CD14-positive monocyte (primary cell): ENCODE measurements at places on chromosomes 6 and 20. TPM values are rescaled to one million over a fixed set of nuclear protein-coding genes. Genes with fewer than 3 reads are reported as not detected.

The DNAH8 gene
- not detected in 2 replicates for polyA plus RNA-seq

- H3K4me3 ChIP-seq = no peak overlapping the region
- no peak for DNase-seq
- no peak overlapping the region for H3K27ac ChIP-seq
- H3K27me3 ChIP-seq = no peaks in the 10 kb centered on the region
- H3K4me1 ChIP-seq = no peaks in the 10 kb centered on the region
These were observed 29.3 kb downstream of the KCNQ5 start for GRCh38 chr6:72651174-72651573.

DNA sequence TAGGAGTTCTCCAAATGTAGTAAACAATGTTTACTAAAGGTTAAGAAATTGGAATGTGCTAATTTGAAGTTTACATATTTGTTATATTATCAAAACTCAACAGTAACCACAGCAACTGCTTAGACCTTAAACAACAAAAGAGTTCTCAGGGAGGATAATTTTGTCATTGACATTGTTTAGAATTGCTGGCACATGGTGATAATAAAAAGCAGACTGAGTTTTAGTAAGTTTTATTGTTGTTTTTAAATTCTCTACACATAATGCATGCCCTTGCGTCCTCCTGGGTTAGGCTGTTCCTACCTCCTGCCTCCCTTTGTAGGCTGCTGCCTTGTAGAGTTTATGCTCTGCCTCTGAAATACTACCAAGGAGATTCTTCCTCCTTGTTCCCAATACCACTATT lies 28.7 kb downstream of the LAMA4 start:
- no peak overlapping the region for H3K4me3 ChIP-seq
- H3K36me3 ChIP-seq = no peaks in the 10 kb centered on the region
- no peaks in the 10 kb centered on the region for H3K4me1 ChIP-seq

DNA sequence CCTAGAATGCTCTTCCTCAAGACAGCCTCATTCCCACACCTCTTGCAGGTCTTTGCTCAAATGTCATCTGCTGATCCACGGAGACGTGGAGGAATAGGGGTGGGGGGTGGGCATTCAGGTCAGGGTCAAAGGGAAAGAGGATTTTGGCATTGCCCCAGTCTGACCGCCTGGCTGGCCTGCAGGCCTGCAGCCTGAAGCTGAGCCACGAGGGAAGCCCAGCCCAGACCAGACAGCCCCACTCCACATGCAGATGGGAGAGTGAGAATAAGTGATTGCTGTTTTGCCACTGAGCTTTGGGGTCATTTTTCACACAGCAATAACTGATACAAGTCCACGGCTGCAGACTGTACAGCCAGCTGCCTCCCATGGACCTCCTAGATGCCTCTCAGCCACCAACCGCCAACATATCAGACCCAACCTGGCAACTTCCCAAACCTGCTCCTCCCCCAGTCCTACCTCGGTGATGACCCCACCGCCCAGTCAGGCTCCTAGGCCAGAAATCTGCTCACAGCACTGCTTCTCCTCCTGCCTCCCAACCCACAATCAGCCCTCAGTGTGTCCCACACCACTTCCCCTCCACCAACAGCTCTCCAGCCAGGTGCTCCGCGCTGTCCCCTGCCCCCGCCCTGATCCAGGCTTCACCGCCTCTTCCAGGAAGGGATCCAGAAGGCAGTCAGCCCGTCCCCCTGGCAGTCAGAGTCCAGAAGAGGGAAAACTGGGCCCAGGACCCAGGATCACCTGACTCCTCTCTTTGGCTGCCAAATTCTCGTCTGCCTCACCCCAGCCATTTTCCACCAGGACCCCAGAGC lies 14.0 kb downstream of the KIAA1755 start:
- H3K4me1 ChIP-seq = peaks cover 32% of the 10 kb centered on the region
- DNase-seq = no peak
- H3K27ac ChIP-seq = no peak overlapping the region
- H3K36me3 ChIP-seq = no peaks in the 10 kb centered on the region

GRCh38 chr6:34043359-34043758 lies 102.5 kb downstream of the GRM4 start:
- H3K36me3 ChIP-seq = no peaks in the 10 kb centered on the region
- no peak overlapping the region for H3K27ac ChIP-seq
- no peak for DNase-seq
- H3K4me3 ChIP-seq = no peak overlapping the region
- no peaks in the 10 kb centered on the region for H3K27me3 ChIP-seq

- no peak overlapping the region for H3K4me3 ChIP-seq
- peak overlapping the region; percentile 51 for H3K27ac ChIP-seq
These were observed 100.8 kb downstream of the HIVEP2 start for GRCh38 chr6:142844065-142844755.

- H3K4me1 ChIP-seq = no peaks in the 10 kb centered on the region
- H3K27ac ChIP-seq = no peak overlapping the region
- no peaks in the 10 kb centered on the region for H3K36me3 ChIP-seq
- no peaks in the 10 kb centered on the region for H3K27me3 ChIP-seq
These were observed 254.8 kb downstream of the FOXC1 start for GRCh38 chr6:1864496-1864895.

GRCh38 chr6:79453558-79454042 lies 83.6 kb downstream of the LCA5 start:
- DNase-seq = peak; percentile 15
- H3K4me1 ChIP-seq = peaks cover 29% of the 10 kb centered on the region
- H3K27me3 ChIP-seq = no peaks in the 10 kb centered on the region
- H3K4me3 ChIP-seq = peak overlapping the region; percentile 33
- H3K36me3 ChIP-seq = no peaks in the 10 kb centered on the region

DNA sequence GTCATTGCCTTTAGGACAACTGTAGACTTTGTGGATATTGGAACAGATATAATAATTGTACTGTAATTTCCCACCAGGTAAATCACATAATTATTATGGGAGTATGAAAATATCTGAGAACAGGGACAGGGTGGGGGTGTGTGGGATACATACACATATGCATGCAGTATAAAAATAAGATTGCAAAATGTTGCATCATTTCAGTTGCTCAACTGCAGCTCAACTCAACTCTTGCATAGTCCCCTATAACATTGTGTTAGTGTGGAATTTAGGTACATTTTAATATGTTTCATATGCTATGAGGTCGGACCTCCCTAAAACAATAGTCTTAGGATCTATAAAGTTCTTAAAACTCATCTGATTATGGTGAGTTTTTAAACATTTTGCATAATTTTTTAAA lies 275.0 kb upstream of the FLRT3 start:
- no peaks in the 10 kb centered on the region for H3K4me1 ChIP-seq
- DNase-seq = no peak
- no peak overlapping the region for H3K4me3 ChIP-seq
- no peak overlapping the region for H3K27ac ChIP-seq
- H3K36me3 ChIP-seq = no peaks in the 10 kb centered on the region

- no peak overlapping the region for H3K4me3 ChIP-seq
- no peaks in the 10 kb centered on the region for H3K4me1 ChIP-seq
- DNase-seq = no peak
- H3K36me3 ChIP-seq = no peaks in the 10 kb centered on the region
- H3K27me3 ChIP-seq = no peaks in the 10 kb centered on the region
These were observed 260.0 kb upstream of the SUPT3H start for GRCh38 chr6:45637611-45638257.

The DBNDD2 gene
- polyA plus RNA-seq = 15.6 TPM

GRCh38 chr20:63137851-63138415 lies 78.0 kb downstream of the YTHDF1 start:
- no peaks in the 10 kb centered on the region for H3K4me1 ChIP-seq
- H3K36me3 ChIP-seq = no peaks in the 10 kb centered on the region
- no peaks in the 10 kb centered on the region for H3K27me3 ChIP-seq
- H3K27ac ChIP-seq = no peak overlapping the region
- DNase-seq = no peak
- H3K4me3 ChIP-seq = no peak overlapping the region

The TNXB gene
- 0.48 and 1.2 TPM in 2 replicates for polyA plus RNA-seq

DNA sequence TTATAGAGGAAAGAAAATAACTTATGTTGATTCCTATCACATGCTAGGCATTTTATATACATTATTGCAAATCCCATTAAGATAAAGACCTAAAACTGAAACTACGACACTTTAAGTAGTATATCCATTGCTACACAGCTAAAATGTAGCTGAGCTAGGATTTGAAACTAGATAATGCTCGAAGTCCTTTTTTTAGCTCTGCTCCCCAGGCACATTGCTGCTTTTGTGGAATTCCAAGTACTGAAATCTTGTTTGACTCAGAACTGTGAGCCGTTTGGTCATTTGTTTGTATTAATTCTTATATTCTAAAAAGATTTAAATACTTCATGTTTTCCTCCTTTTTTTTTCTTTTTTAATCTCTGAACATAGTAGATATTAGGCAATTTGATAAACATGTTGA lies 644.8 kb downstream of the HACE1 start:
- no peaks in the 10 kb centered on the region for H3K4me1 ChIP-seq
- no peak for DNase-seq
- no peaks in the 10 kb centered on the region for H3K27me3 ChIP-seq

The RWDD2A gene
- 1.1 TPM for polyA plus RNA-seq

DNA sequence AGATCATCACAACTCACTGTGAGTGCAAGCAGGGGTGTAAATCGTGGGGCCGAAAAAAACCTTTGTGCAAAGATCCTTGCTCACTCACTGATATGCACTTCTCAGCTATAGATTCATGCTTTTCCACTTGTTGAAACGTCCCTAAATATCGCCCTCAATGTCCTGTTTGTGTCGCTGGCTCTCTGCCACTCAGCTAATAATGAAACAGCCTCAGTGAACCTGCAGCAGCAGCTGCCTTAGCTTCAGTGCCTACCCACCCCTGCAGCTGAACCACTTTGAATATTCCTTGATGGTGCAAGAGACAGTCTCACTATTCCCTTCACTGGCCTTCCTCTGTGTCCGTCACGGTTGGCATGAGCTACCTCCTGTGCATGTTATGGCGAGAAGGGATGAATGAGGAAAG lies 128.9 kb upstream of the NAA20 start:
- no peaks in the 10 kb centered on the region for H3K27me3 ChIP-seq
- no peak for DNase-seq
- H3K4me1 ChIP-seq = peaks cover 31% of the 10 kb centered on the region

DNA sequence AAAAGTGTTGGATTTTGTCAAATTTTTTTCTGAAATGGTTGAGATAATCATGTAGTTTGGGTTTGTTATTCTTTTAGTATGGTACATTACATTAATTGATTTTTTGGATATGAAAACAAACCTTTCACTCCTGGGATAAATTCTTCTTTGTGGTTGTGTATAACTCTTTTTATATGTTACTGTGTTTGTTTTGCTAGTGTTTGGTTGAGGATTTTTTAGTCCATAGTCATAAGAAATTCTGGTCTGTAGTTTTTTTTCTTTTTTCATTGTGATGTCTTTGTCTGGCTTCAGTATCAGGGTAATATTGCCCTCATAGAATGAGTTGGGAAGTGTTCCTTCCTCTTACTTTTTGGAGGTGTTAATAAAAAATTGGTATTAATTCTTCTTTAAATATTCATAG lies 122.2 kb upstream of the ATXN1 start:
- no peak for DNase-seq
- H3K4me1 ChIP-seq = no peaks in the 10 kb centered on the region
- no peak overlapping the region for H3K4me3 ChIP-seq
- no peaks in the 10 kb centered on the region for H3K36me3 ChIP-seq
- H3K27me3 ChIP-seq = no peaks in the 10 kb centered on the region
- no peak overlapping the region for H3K27ac ChIP-seq

DNA sequence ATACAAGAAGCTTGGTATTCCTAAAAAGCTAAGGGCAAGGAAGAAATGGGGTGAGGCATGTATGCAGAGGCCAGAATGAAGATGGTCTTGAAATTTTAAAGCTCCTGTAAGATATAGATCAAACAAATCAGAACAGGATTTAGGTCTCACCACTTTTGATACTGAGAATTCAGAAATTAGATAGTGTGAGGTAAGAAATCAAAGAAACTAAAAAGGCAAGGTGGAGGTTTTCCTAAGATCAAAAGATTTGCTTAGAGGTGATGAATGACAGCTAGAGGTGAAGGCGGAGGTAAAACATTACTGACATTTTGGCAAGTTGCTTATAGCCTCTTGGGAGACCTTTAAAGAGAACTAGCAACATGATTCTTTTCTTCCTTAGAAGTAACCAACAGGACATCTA lies 225.2 kb upstream of the SGK1 start:
- H3K36me3 ChIP-seq = no peaks in the 10 kb centered on the region
- no peaks in the 10 kb centered on the region for H3K27me3 ChIP-seq
- peaks cover 12% of the 10 kb centered on the region for H3K4me1 ChIP-seq
- H3K27ac ChIP-seq = no peak overlapping the region
- DNase-seq = no peak

DNA sequence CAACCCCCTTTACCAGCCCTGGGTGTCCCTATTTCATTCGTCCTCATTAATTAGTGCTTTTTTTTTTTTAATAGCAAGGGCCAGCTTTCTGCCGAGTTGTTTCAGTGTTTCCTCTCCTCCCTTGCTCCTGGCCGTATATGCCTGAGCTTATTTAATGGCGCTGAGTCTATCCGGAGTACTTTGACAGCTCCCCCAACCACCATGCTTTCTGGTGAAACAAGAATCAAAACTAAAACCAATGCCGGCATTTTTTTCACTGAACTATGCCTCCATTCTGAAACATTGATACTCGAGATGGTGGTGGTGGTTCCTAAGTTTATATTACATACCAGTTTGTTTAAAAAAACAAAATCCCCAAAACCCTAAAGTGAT lies 1.2 kb downstream of the DCBLD1 start:
- peaks cover 22% of the 10 kb centered on the region for H3K27me3 ChIP-seq
- no peaks in the 10 kb centered on the region for H3K36me3 ChIP-seq
- H3K27ac ChIP-seq = no peak overlapping the region
- no peak for DNase-seq
- H3K4me3 ChIP-seq = peak overlapping the region; percentile 88

The PPIL6 gene
- 0.09 and 0.14 TPM in 2 replicates for polyA plus RNA-seq

DNA sequence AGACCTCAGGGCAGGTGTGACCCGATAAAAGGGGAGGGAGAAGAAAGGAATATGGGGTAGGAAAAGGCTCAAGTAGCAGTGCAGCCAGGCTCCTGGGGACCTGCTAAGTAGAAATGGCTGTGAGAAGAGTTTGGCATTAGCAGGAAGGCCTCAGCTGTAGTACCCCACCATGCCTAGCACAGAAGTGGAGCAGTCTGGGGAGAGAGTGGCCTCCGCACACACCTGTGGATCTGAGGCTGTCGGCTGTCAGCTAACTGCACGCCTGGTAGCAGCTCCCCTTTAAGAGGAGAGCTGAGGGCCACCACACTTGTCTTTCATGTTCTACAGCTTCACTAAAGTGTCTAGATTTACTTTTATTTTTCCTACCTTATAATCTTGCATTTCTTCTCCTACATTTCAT lies 24.6 kb downstream of the PDE7B start:
- no peak overlapping the region for H3K4me3 ChIP-seq
- H3K36me3 ChIP-seq = no peaks in the 10 kb centered on the region
- no peak overlapping the region for H3K27ac ChIP-seq
- DNase-seq = no peak
- no peaks in the 10 kb centered on the region for H3K27me3 ChIP-seq
- H3K4me1 ChIP-seq = peaks cover 12% of the 10 kb centered on the region

GRCh38 chr6:75331151-75331550 lies 46.6 kb upstream of the TMEM30A start:
- H3K4me1 ChIP-seq = no peaks in the 10 kb centered on the region
- no peak overlapping the region for H3K4me3 ChIP-seq
- no peaks in the 10 kb centered on the region for H3K36me3 ChIP-seq

The AGER gene
- not detected for polyA plus RNA-seq

The OR14J1 gene
- not detected in 2 replicates for polyA plus RNA-seq

The MUC22 gene
- polyA plus RNA-seq = not detected

The AIG1 gene
- 7.6 TPM for polyA plus RNA-seq

GRCh38 chr6:140354296-140354695 lies 979.8 kb upstream of the CITED2 start:
- H3K27ac ChIP-seq = no peak overlapping the region
- no peak overlapping the region for H3K4me3 ChIP-seq
- no peaks in the 10 kb centered on the region for H3K4me1 ChIP-seq
- H3K27me3 ChIP-seq = no peaks in the 10 kb centered on the region
- no peak for DNase-seq
